CD4-positive, alpha-beta T cell treated with Interleukin-15 for 4 hours (primary cell): ENCODE measurements at places on chromosomes 12 and 14.

GRCh38 chr14:58353516-58354299, 42.0 kb upstream of the TOMM20L start:
- DNase-seq: no peak

DNA sequence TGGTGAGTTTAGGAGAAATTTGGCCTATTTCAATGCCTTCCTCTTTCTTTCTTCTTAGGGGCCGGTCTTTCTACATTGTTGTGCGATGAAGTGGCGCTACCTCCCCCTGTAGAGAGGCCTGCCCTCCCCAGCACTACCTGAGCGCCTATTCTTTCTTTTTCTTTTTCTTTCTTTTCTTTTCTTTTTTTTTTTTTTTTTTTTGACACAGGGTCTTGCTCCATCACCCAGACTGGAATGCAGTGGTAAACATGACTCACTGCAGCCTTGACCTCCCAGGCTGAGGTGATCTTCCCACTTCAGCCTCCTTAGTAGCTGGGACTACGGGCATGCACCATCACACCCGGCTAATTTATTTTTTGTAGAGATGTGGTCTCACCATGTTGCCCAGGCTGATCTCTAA, 136.1 kb upstream of the MAX start:
- no peak for DNase-seq

GRCh38 chr12:6778574-6779550, 6.5 kb downstream of the LAG3 start:
- peak; percentile 87 for DNase-seq

DNA sequence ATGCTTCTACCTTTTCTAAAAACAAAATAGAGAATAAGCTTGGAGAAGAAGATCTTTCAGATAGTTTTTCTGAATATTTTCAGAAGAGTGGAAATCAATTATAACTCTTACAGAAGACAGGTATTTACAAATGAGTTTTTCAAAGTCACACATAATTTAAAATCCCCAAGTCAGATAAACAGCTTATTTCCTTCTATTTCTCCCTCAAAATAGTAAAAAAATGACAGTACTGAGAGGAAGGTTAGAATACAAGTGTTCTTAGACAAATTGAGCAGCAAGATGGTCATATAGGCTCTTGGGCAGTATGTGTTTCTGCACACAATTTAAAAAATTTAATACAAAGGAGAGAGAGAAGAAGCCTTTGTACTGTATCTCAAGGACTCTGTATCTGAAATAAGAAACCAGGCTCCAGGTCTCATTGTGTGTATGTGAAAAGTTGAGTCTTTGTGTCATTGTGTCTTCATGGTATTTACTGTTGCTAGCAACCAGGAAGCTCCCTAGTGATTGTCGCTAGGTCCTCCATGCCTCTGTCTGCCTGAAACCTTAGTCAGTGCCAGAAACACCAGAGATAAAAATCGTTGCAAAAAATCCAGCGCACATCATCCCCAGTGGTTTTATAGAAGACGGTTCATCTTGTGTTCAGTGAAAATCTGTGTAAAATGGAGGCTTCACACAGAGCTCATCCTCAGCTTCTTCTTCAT, 12.9 kb upstream of the TUBA1A start:
- DNase-seq: peak; percentile 44

GRCh38 chr12:68784015-68784414, 24.0 kb upstream of the MDM2 start:
- DNase-seq: no peak

- no peak for DNase-seq
These were observed 256.8 kb upstream of the GARIN6 start for GRCh38 chr12:99390707-99391106.

DNA sequence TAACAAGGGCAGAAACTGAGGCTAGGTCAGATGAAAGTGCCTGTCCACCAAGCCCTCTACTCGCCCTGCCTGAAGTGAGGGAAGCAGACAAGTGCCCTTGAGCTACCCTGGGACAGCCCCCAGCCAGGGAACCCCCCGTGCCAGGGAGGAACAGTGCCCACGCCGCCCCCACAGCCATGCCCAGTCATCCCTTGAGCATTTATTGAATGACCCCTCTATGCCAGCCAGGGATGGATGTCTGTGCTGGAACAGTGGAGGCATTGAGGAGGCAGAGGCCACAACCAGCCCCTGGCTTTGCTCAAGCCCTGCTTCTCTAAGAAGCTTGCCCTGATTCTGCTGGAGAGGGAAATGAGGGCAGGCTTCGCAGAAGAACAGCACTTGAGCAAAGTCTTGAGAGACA, 3.7 kb upstream of the AQP6 start:
- no peak for DNase-seq

- DNase-seq: no peak
These were observed 285.1 kb upstream of the CAND1 start for GRCh38 chr12:66984077-66984476.

- no peak for DNase-seq
These were observed 5.5 kb upstream of the DDX23 start for GRCh38 chr12:48857278-48857994.

DNA sequence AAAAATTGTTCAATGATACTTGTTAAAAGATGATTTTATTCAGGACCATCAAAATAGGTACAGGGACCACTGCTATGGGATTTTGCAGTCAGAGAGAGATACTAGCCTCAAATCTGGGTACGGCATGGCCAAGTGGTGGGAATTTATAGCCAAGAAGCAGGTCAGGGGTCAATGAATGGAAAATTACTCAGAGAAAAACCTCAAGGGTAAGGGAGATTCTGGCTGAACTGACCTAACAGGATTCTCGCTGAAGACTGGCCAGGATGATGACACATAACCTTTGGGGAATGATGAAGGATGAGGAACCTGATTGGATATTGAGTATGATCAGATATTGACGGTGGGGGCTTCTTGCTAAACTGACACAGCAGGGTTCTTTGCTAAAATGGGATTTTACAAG, 32.7 kb downstream of the DEPDC4 start:
- DNase-seq: no peak

GRCh38 chr14:94310248-94310647, 12.9 kb downstream of the SERPINA6 start:
- no peak for DNase-seq

DNA sequence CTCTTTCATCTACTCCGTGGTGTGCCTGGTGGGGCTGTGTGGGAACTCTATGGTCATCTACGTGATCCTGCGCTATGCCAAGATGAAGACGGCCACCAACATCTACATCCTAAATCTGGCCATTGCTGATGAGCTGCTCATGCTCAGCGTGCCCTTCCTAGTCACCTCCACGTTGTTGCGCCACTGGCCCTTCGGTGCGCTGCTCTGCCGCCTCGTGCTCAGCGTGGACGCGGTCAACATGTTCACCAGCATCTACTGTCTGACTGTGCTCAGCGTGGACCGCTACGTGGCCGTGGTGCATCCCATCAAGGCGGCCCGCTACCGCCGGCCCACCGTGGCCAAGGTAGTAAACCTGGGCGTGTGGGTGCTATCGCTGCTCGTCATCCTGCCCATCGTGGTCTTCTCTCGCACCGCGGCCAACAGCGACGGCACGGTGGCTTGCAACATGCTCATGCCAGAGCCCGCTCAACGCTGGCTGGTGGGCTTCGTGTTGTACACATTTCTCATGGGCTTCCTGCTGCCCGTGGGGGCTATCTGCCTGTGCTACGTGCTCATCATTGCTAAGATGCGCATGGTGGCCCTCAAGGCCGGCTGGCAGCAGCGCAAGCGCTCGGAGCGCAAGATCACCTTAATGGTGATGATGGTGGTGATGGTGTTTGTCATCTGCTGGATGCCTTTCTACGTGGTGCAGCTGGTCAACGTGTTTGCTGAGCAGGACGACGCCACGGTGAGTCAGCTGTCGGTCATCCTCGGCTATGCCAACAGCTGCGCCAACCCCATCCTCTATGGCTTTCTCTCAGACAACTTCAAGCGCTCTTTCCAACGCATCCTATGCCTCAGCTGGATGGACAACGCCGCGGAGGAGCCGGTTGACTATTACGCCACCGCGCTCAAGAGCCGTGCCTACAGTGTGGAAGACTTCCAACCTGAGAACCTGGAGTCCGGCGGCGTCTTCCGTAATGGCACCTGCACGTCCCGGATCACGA, 2.2 kb downstream of the SSTR1 start:
- no peak for DNase-seq

DNA sequence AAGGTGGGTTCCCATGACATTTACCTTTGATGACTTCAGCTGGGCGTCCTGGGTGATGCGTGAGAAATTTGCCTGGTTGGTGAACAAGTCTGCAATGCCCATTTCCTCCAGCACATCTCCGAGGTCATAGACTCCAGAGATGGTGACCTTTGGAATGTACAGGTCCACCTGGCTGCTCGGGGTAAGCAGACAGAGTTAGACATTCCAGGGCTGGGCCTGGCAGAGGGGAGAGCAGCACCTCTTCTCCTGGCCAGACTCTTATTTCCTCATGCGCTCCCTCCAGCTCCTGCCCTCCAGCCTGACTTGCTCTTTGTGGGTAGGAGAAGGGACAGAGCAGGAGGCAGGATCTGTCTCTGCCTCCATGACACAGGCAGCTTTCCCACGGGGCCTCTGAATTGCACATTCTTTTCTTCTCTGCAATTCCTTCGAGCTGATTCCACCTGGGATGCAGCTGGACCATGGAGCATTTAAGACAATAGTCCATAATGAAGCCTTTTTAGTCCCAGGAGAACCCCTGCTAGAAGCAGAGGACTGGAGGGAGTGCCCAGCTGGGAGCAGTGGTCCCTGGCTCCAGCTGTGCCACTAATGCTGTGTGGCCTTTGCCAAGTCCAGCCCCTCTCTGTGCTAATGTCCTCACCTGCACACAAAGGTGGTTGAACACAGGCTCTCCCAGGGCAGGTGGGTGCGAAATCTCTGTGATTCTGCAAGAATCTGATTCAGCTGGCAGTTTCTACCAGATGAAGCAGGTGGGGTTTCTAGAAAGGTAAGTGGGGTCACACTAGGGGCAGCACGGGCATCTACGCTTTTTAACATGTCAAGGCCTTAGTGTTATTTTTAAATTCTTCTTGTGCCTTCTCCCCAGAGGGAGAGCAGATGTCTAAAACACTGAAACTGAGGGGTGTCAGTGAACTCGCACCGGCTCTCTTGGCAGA, 13.2 kb upstream of the SERPINA10 start:
- no peak for DNase-seq

GRCh38 chr14:70011098-70011497, 131.9 kb downstream of the SMOC1 start:
- no peak for DNase-seq

- DNase-seq: no peak
These were observed 585.4 kb downstream of the AACS start for GRCh38 chr12:125650587-125650986.

- DNase-seq: no peak
These were observed 211.8 kb downstream of the MSRB3 start for GRCh38 chr12:65490250-65490649.

DNA sequence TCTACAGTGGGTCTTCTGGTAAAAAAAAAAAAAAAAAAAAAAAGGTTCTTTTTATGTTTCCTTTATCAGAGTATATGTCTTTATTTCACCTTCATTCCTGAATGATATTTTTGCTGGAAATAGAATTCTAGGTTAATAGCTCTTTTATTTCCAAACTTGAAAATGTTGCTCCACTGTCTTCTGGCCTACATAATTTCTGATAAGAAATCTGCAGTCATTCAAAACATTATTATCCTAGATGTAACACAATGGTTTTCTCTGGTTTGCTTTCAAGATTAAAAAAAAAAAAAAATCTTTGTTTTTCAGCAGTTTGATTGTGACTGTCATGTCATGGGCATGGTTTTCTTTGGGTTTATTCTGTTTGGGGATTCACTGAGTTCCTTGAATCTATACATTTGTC, 19.5 kb downstream of the DCP1B start:
- DNase-seq: no peak

- no peak for DNase-seq
These were observed 113.2 kb downstream of the RBM19 start for GRCh38 chr12:113852695-113853490.

- DNase-seq: no peak
These were observed 31.5 kb downstream of the PHETA1 start for GRCh38 chr12:111337371-111337770.

DNA sequence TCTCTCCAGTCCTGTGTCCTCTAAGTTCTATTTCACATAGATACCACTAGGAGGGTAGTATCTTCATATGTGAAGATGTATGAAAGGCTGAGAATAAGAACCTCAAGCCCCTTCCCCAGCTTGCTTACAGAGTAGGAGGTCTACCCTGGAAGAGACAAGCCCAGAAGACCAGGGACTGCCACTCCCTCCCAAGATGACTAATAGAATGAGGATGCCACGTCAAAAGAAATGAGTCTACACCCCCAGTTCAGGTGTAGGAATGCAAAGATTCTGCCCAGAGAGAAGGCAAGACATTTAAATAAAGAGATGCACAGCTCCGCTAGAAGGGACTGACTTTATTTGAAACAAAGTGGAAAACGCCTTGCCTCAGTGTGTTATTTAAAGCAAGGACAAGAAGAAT, 1006.0 kb upstream of the USP15 start:
- no peak for DNase-seq

DNA sequence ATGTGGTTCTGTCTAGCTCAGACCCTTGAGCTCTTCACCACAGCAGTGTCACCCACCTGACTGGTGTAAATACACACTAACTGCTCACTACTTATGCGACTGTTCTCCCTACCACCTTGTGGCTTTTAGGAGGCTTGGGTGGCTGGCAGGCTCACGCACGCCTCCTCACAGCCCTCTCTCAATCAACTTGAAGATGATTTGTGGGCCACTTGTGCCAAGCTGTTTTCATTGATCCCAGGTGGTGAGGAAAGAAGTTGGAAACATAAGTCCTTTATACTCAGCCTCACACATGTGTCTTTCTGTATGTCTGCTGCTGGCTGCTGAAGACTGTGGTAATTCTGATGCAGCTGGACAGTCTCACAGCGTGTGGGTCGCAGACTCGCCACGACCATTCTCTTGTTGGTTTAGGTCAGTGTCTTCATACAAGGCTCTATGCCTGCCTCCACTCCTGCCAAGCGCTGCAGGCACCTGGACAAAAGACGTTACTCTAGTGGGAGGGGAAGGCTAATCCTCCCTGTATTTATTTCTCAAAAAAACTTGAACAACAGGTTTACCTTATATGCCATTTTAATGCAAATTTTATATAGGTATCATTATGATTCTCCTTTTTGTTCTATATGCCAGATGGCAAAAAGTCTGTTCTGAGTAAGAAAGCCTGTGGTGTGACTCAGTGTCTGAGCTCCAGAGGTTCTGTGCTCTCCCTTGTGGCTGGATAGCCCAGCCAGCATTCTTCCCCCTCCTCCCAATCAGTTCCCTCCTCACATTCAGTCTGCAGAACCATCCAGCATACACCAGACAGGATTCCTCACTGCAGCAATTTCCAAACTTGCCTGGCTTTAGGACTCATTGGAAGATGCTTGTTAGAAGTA, 115.6 kb downstream of the DIP2B start:
- DNase-seq: no peak

- no peak for DNase-seq
These were observed 28.5 kb downstream of the CPM start for GRCh38 chr12:68904351-68904962.

GRCh38 chr14:88044776-88045446, 40.0 kb downstream of the GPR65 start:
- DNase-seq: no peak
